ENCODE measurements at places on chromosomes 7 and 10.

DNA sequence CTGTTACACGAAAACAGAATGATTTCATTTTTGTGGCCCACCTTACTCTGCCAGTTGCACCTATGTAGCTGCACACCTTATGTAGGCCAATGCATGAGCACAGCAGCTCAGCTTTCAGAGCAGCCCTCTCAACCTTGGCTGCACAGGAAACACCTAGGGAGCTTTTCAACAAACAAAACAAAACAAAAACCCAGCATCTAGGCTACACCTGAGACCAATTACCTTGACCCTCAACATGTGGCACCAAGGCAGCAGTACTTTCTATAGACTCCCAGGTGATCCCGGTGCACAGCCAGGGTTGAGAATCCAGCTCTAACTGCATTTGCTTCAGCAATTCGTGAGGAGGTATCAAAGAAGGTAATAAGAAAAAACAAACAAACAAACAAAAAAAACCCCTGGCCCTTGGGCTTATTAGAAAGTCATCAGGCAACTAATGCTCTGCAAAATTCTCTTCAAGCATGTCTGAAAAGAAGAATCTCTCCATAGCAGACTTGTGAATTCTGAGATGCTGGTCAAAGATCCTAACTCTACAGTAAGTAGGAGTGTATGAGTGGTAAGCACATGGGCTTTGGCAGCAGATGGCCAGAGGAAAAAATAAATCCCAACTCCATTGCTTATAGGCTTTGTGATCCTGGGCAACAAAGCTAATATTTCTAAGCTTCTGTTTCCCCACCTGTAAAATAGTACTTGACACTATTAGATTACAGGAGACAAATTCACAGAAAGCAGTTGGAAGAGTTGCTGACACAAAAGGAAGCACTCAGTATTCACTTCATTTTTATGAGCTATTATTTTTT lies 113.4 kb upstream of the NOBOX start:
- no peak for DNase-seq

GRCh38 chr7:73606801-73607691 lies 17.3 kb downstream of the MLXIPL start:
- no peak for DNase-seq

DNA sequence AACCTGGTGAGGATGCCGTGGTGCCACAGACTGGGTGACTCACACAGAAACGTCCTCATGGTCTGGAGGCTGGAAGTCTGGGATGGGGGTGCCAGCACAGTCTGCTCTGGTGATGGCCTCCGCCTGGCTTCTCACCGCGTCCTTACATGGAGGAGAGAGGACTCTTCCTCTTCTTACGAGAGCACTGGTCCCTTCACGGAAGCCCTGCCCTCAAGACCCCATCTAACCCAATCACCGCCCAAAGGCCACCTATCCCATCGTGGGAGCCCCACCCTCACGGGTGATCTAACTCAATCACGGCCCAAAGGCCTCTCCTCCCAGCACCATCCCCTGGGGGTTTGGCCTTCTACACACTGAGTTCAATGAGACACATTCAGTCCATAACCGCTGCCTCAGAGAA lies 137.7 kb downstream of the PTPRN2 start:
- no peak for DNase-seq

- DNase-seq, result no peak
These were observed 306.4 kb upstream of the CDC14C start for GRCh38 chr7:48617993-48618392.

- peak; percentile 35 for DNase-seq
These were observed 31.1 kb downstream of the PCGF5 start for GRCh38 chr10:91251430-91252056.

Data from mammary epithelial cell (primary cell).